Activated naive CD4-positive, alpha-beta T cell treated with anti-CD3 and anti-CD28 coated beads for 36 hours (primary cell): ENCODE measurements at places on chromosomes 6 and 20. TPM values are rescaled to one million over a fixed set of nuclear protein-coding genes. Genes with fewer than 3 reads are reported as not detected.

GRCh38 chr6:81465859-81466258 lies 286.6 kb downstream of the TENT5A start:
- DNase-seq, result no peak

- DNase-seq, result no peak
These were observed 7.4 kb downstream of the TBP start for GRCh38 chr6:170561555-170561954.

GRCh38 chr20:45419188-45420091 lies 3.5 kb downstream of the PIGT start:
- DNase-seq, result no peak

DNA sequence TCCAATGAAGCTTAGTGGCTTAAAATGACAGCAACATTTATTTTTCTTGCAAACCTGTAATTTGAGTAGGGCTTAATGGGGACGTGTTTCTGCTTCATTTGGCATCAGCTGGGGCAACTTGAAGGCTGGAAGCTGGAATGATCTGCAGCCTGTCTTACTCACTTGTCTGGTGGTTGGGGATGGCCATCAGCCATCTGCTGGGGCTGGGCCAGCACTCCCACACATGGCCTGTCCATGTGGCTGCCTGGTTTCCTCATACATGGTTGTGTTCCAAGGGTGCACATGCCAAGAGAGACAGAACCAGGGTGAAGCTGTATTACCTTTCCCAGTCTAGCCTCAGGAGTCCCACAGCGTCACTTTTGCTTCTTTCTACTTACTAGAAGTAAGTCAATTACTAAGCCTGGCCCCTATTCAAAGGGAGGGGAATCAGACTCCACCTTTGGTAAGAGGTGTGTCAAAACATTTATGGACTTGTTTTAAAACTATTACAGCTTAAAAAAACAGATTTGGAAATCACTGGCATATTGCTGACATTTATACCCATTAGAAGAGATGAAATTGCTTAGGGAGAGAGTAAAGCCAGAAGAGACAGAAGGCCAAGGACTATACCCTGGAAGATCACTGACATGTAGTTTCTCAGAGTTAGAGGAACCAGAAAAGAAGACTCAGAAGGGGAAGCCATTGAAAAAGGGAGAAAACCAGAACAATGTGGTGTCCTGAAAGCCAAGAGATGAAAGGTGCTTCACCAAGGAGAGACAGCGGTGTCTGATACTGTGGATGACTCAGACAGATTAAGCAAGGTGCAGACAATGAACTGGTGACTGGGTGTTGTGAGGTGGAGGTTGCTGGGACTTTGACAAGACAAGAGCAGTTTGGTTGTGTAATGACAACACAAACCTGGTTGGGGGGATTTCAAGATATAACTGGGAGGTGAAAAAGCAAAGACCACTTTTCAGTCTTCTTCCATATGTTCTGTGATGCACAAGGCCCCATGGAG lies 345.2 kb downstream of the GJA1 start:
- peak; percentile 25 for DNase-seq

DNA sequence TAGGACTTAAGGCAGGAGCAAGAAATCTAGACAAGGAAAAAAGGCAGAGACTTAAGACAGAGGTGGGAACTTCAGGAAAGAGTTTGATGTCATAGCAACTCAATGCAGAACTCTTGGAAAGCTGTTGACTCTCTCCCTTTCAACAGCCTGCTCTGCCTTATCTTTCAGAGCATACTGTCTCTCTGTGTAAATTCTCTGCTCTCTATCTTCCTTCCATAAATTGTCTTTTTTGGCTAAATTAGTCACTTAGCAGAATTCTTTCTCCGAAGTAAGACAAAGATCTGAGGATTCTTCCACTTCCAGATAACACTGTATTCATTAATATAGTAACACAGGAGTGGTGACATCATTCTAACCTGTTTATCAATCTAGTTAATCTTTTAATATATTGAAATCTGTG lies 80.2 kb downstream of the PLG start:
- DNase-seq, result no peak

- no peak for DNase-seq
These were observed 560.0 kb downstream of the C6orf118 start for GRCh38 chr6:164749221-164750064.

DNA sequence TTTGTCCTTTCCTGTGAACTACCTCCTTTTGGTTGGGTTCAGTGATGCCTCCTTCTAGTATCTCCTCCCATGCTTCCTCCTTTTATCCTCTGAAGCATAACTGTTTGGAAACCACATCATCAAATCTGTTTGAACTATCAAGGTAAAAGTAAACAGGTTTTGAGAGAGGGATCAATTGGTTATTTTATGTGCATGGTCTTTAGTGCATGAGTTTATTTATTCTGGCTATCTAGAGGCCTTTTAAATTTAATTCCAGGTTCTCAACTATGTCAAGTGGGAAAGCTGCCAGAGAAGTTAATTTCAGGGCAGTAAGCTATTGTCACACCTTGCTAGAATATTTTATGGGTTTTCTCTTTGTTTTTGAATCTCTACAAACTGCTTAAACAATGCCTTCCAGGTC lies 54.1 kb downstream of the WASF1 start:
- DNase-seq, result no peak

DNA sequence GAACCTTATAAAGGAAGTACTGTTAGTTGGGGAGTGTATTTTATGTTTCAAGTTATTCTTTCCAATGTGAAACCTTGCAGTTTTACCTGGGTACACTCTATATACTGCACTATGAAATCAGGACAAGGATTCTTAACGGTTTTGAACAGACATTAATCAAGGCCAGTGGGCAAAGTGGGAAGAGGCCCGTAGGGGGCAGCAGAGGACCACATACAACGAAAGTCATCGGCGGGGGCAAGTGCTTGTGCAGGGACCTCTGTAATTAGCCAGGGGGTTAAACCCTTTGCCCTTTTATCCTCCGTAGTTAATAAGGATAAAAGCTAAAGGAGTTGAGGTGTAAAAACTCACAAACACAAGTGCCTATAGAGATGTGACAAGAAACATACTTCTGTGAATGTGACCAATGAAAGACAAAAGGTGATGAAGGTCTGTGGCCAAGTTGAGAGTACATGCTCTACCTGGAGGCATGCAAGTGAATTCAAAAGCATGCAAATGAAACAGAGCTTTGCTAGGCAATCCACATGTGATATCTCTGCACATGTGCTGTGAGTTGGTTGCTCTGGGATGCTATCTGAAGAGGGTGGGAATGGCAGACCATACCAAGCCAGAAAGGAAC lies 392.7 kb upstream of the MAN1A1 start:
- DNase-seq, result peak; percentile 72

DNA sequence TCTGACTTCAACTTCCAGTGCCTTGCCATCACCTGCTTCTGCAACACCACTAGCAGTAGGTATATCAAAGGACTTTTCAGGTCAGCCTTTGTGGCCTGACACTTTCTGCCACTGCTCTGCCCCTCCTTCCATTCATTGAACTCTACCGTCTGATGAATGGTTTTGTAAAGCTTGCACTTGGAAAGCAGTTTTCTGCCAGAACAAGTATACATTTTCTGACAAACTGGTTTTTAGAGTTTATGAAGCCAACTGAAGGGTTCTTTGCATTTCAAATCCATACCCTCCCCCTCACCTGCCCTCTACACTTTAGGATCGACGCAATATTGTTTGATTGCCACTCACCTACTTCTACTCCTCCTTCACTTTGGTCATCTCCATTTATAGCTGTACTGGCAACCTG lies 603.1 kb downstream of the HACE1 start:
- DNase-seq, result no peak

- DNase-seq, result no peak
These were observed 26.5 kb downstream of the COL11A2 start for GRCh38 chr6:33165581-33166258.

DNA sequence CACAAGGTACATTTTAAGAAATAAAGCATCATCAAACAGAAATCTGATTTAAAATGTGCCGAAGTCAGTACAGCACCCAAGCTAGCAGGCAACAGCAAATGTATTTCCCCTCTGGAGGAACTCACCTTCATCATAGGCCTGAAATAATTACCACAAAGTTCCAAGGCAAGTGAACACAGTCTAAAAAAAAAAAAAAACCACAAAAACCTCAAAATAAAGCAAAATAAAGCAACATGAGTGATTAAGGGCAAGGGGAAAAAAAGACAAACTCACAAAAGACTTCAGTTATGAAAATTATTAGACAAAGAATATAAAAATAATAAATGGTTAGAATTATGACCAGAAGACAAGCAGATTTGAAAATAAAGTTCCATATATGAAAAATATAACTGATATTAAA lies 10.4 kb downstream of the GPR63 start:
- no peak for DNase-seq

- no peak for DNase-seq
These were observed 50.0 kb downstream of the SGK1 start for GRCh38 chr6:134267917-134268361.

Gene SLC22A7
- total RNA-seq, result not detected

Gene DACT2
- total RNA-seq, result not detected

Gene CD24
- 0.30 TPM for total RNA-seq
